ENCODE measurements at places on chromosomes 5 and 9.
A peak's percentile ranks its signal among the peaks of the same experiment; 100 is the strongest.

DNA sequence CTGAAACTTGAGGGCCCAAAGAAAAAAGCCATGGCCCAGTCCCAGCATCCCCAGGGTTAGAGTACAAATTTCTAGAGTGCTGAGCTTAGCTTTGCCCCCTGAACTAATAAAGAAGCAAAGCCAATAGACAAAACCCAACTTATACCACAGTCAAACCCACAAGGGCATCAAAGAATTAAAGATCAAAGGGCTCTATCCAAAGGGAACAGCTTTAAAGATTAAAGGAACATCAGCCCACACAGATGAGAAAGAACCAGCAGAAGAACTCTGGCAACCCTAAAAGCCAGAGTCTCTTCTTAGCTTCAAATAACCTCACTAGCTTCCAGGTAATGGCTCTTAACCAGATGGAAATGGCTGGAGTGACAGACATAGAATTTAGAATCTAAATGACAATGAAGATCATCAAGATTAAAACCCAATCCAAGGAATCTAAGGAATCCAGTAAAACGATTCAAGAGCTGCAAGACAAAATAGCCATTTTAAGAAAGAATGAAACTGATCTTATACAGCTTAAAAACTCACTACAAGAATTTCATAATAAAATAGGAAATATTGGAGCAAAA, 93.9 kb downstream of the YIPF5 start:
- no peak for DNase-seq

- DNase-seq, result no peak
Observed at GRCh38 chr9:76216161-76216649, 178.0 kb downstream of the RFK start.

DNA sequence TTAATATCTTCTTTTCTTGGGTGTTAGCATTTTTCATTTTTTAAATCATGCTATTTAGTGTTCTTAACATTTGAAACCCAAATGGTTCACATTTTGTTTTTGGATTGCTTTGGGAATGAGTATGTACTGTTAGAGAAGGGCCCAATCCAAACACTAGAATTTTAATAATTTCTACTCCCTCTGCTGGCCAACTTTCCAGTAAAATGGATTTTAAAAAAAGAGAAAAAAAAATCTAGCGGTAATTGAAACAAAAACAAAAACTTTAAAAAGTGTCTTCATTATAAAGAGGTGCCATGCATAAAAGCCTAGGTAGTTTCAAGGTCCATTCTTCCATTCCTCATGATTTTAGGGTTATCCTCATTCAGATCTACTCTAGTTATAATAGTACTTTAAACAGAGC, 32.1 kb upstream of the RICTOR start:
- DNase-seq, result no peak

GRCh38 chr9:127973169-127974000, 7.4 kb downstream of the EEIG1 start:
- peak; percentile 38 for DNase-seq

- no peak for DNase-seq
Observed at GRCh38 chr9:134461426-134461982, 135.2 kb downstream of the RXRA start.

DNA sequence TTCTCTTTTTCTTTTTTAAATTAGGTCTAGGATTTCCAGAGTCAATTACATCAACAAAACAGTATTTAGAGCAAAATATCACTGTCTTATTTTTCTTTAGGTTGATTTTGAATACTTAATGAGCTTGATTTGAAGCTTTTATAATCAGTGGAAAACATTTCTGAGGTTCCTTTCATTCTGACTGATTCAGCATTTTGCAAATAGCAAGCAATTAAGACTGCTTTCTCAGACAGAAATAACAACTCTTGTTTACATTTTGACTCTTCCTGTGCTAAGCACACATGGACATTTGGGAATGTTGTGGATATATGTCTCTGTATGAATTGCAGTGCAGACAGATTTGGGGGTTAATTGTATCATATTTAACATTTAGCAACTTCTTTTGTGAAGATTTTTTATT, 22.2 kb upstream of the MCCC2 start:
- no peak for DNase-seq

DNA sequence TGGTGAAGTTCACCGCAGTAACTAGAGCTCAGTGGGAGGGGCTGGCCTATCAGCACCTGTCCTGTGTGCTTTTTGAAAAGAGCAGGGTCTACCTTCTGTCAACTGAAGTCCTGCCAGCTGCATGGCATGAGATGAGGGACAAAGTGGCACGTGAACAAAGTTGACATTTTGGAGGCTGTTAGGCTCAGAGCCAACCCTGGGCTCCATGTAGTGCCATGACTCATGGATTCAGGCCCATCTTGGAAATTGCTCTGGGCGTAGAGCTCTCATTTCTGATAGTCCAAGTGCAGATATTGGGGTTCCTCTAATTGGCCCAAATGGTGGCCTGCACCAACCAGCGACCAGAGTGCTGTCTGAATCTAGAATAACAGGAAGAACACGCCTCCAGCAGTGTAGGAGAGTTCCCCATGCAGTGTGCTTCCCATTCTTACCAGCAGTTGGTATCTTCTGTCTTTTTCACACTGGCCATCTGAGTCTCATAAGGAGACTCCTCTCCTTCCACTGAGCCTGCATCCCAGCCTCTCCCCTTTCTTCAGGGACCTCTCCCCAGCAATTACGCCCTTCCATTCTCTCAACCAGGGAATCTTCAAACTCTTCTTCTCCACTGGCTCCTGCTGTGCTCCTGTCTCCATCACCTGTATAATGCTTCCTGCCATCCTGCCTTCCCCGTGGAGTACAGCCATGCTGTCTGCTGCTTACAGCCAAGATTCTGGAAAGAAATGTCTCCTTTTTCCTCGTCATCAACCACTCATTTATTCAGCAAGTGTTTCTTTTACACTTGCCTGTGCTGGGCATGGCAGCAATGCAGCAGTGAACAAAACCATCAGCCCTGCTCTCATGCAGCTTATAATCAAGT, 30.4 kb downstream of the IRF1 start:
- peak; percentile 34 for DNase-seq

GRCh38 chr5:180810959-180811622, 8.5 kb upstream of the MGAT1 start:
- no peak for DNase-seq

Data from CD4-positive, alpha-beta T cell treated with Interleukin-17A for 4 hours (primary cell).